Stimulated activated CD8-positive, alpha-beta memory T cell treated with anti-CD3 and anti-CD28 coated beads, Interleukin-15, amount 100 ng/mL, for 1 hour (primary cell): ENCODE measurements at places on chromosomes 3 and 15.

- DNase-seq, result no peak
Observed at GRCh38 chr3:123341871-123342630, 106.8 kb downstream of the ADCY5 start.

DNA sequence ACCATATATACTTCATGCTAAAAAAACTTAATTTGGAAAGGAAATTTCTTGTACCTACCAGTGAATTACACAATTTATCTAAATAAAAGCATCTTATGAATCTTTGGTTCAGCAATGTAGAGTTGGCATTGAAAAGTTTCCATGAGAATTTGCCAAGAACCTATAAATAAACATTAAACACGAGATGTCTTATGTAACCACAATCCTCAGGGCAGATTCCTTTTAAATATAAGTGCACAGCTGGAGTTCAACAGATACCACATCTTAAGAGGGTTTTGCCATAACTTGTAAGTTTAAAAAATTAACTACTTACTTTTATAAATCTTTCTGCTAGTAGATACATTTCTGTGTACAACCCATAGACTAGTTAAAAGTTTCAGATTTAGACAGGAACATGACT, 499.3 kb upstream of the ARRDC4 start:
- no peak for DNase-seq

DNA sequence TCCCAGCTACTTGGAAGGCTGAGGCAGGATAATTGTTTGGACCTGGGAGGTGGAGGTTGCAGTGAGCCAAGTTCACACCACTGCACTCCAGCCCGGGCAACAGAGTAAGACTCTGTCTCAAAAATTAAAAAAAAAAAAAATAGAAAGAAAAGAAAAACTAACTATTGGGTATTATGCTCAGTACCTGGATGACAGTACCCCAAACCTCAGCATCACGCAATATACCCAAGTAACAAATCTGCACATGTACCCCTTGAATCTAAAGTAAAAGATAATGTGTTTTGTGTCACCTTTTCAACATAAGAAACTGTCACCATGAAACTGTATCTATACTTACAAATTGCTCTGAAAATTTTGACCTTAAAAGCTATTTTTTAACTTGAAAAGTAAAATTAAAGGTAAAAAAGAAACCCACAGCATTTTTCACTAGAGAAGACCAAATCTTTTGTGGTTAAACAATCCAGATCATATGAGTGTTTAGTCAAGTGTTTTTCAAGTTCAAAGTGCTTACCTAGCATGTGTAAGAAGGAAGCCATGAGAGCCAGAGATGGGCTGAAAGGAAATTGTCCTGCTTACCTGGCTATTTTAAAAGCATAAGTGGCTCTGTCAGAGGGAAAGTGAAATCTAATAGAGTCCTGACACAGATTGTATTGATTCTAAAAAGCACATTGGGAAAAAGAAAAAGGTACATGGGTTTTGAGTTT, 50.5 kb downstream of the MYO1E start:
- no peak for DNase-seq

DNA sequence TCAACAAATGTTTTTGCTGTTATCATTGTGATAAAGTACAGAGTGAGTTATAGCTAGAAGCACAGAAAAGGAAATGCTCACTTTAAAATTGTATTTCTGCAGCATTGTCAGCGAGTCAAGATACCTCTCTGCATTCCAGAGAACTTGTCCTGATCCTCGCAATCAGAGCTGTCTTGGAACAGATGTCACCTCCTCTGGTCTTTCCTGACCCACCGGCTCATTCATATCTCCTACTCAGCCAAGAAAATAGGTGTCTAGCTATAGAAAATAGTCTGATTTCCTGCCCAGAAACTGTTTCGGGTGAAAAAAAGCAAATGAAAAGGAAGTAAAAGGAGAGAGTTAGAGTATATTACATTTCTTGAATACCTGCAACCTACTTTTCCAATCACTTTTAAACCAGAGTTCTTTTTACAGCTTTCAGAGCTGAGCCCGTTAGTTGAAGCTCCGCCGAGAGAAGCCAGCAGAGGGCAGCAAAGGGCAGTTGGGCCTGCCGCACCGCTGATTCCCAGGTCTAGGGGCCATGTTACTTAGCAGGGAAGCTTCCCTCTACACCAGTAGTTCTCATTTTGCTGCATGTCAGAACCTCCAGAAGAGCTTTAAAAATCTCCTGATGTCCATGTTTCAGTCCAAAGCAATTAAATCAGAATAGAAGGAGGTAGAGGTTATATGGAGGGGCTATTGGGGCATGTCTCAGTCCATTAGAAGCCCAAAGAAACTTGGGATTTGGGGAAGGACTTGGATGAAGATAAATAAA, 185.7 kb upstream of the THRB start:
- DNase-seq, result no peak

DNA sequence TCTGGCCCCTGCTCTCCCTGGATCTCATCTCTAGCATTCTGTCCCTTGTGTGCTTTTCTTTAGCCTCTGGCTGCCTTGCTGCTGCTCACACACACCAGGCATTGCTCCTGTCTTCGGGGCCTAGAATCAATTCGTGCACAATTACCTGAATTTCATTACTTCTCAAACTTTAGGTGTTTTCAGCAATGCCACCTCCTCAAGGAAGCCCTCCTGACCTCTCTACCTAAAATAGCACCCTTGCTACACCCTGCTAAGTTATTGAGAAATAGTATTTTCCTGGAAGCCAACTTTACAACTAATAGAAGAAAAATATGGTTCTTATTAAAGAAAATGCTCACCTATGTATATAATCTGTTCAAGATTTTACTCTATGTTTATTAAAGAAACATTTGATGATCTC, 40.4 kb downstream of the CP start:
- no peak for DNase-seq

DNA sequence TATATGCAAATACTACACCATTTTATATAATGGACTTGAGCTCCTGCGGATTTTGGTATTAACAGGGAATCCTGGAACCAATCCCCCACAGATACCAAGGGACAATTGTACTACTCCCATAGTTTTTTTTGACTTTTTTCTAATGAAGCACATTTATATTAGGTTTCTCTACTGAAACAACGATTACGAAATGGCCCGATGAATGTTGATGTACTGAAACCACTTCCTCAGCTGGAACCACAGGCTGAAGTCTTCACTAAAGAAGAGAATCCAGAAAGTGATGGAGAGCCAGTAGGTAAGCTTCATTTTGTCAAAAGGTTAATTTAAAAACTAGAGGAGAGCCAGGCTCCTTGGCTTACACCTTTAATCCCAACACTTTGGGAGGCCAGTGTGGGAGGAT, 121.5 kb upstream of the LRRFIP2 start:
- DNase-seq, result no peak

GRCh38 chr3:114827495-114827894, 319.6 kb downstream of the ZBTB20 start:
- no peak for DNase-seq

DNA sequence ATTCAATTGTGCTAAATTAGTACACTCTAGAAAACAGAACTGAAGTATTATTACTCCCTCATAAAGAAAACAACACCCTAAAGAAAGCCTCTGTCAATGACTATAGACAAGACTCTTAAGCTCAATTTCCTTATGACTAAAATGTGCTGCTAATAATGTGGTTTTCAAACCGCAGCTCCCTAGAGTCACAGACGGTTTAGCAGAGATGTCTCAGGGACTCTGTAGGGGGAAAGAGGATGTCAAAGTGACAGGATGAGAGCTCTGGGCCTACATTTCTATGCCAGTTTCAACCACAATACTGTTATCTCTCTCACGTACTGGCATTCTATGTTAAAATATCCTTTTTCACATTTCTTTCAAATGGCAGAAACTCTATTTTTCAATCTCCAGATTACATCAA, 37.6 kb upstream of the WDR49 start:
- DNase-seq, result no peak

- no peak for DNase-seq
Observed at GRCh38 chr3:86046436-86047136, 944.4 kb downstream of the VGLL3 start.

DNA sequence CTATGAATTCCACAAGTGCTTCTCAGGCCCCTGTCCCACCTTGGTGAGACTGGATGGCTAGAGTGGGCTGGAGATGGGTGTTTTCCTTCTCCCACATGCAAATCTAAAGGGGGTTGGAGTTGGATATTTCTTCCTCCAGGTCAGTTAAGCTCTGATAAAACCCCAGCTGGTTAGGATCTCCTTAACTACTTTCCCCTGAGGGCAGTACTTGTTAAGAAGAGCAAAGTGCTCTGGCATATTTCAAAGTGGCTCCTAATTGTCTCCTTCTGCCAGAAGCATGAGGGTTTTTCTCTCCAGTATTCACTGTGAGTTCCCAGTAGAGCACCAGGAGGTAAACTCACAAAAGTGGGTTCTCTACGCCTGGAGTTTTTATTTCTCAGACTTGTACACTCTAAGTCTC, 31.4 kb downstream of the COL6A6 start:
- no peak for DNase-seq

DNA sequence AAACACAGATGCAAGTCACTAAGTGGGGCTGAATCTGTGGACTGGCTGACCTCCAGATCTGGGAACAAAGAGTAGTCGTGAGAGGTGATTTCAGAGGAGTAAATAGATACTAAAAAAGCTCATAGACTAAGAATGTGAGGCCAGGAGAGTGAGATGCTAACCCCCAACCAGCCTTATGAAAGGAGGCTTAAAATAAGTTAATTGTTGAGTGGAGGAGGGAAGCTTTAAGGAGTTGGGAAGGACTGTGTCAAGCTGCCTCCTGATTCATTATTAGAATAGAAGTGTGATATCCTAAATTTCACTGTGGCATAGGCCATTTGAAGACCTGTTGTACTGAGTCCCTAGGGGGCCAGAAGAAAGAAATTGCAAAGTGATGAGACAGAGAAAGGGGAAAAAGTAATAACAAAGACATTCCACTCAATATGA, 107.6 kb downstream of the RBPMS2 start:
- DNase-seq, result no peak

DNA sequence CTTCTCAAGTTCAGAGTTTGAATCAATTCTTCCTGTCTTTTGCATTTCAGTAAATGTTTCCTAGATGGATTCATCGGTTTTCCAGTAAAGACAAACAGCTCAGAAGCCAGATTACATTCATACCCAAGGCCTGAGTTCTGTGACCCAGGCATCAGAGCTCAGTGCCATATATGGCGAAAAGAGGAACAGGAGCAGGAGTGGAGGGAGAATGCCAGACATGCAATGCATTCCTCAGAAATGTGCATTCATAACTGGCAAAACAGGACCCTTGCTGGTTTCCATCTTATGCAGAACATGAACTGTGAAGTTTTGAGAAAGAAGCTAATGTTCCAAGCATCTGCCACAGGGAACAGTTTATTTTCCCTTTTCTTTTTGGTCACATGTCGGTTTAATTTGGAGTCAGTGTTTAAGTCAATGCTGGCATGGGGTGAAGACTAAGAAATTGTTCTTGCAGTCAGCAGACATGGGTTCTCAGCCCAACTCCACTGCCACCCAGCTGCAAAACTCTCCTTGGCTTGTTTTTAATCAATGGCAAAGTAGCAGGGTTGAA, 116.5 kb downstream of the LPP start:
- DNase-seq, result no peak

DNA sequence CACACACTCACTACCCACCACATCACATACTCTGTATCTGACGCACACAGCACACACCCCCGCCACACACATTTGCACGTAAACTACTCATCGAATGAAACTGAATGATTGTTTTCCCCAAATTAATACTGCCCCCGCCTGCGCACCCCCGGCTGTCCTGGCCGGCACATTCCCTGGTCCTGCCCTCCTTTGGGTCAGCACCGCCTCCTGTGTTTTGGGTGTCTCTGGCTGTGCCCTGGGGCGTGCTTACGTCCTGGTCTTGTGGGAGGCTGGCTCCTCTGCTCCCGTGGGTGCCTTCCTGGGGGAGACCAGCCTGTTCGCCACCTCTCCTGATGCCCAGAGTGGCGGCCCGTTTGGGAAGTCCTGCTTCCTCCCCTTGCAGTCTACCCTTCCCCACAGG, 30.2 kb downstream of the APBA2 start:
- DNase-seq, result no peak

GRCh38 chr3:148790851-148791735, 36.5 kb upstream of the CPB1 start:
- no peak for DNase-seq

DNA sequence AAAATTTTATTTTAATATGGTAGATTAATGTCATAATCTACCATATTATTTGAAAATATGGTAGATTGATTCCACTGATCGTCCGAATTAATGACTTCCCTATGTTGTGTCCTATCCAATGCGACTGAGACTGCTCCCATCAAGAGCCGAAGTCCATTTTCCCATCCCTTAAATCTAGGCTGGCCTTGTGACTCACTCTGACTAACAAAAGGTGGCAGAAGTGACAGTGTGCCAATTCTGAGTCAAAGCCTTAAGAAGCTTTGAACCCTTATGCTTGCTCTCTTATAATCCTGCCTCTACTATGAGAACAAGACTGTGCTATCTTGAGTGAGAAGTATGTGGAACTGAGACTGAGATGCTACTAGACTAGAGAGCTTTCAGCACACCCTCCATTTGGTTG, 387.2 kb downstream of the ROBO1 start:
- DNase-seq, result no peak

DNA sequence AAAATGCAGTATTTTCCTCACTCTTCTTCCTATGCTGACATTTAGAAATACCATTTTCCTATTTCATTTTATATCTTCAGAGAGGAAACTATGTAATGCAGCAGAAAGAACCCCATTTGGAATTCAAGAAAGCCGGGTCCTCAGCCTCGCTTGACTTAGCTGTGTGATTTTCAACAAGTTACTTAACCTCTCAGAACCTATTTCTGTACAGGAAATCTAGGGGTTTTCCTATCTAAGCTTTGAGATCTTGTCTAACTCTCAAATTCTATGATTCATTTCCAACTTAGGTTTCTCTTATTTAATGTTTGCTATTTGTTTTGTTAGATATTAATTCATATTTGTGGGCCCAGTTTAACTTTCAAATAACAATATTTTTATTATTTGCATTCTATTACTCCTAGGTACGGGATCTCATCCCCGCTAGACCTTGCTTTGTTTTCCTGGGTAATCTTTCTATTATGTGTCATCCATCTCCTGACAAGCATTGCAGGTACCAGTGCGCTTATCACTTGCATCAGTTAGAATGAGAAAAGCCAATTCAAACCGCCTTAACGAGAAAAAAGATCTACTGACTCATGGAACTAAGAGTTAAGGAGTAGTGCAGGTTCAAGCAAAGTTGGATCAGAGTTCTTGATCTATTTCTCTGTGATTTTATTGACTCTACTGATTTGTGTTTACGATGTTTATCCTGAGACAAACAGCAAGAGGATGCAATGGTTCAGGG, 70.6 kb upstream of the BHLHE40 start:
- DNase-seq, result no peak

GRCh38 chr3:197352382-197352781, 54.0 kb upstream of the DLG1 start:
- no peak for DNase-seq

- no peak for DNase-seq
Observed at GRCh38 chr3:130729154-130729553, 17.5 kb downstream of the PIK3R4 start.

- no peak for DNase-seq
Observed at GRCh38 chr3:127889976-127890650, 24.9 kb upstream of the KBTBD12 start.
